T follicular helper cell (primary cell): ENCODE measurements at places on chromosomes 5 and 9.

DNA sequence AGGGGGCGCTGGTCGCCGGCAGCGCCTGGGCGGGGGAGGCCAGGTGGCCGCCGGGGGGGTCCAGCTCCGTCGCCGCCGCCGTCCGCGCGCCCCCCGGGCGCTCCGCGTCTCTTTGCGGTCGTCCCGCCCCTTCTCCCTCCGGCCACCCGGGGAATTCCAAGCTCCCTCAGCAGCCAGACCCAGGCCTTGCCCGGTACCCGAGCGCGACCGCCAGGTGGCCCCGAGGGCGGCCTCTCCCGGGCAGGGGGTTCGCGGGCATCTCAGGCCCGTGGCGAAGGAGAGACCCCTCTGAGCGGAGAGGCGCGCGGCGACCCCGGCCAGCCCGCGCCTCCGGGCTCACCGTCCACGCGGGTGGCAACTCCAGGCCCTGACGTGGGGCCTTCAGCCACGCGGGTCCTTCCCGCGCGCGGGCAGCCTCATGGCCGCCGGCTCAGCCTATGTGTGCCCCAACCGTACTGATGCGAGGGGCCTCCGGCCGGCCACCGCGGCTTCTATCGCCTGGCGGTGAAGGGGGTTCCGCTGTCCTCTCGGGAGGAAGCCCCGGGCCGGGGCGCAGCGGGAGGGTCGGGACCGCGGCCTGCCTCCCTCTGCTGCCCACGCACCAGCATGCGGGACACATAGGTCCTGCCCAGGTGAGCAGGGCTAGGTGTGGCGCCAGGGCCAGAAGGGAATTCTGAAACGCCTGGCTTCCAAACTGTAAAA, 529 bp upstream of the NRARP start:
- DNase-seq = no peak

DNA sequence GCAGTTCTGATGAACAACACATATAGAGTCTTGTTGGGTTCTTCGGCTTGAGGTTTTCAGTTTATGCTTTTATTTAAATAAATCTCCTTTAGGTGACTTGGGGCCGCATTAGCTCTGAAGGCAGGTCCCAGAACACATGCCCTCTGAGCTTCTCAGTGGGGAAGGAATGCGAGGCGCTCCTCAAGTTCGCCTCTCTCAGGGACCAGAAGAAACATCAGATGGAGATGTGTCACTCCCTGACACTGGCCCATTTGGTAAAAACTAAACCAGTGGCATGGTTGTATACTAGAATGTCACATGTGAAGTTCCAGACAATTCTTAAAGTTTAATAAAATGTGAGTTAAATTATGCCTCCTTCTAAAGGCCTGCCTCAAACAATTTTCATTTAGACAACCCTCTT, 1.9 kb downstream of the MACROH2A1 start:
- no peak for DNase-seq

- DNase-seq = no peak
Observed at GRCh38 chr9:4738866-4739586, 2.0 kb downstream of the AK3 start.

DNA sequence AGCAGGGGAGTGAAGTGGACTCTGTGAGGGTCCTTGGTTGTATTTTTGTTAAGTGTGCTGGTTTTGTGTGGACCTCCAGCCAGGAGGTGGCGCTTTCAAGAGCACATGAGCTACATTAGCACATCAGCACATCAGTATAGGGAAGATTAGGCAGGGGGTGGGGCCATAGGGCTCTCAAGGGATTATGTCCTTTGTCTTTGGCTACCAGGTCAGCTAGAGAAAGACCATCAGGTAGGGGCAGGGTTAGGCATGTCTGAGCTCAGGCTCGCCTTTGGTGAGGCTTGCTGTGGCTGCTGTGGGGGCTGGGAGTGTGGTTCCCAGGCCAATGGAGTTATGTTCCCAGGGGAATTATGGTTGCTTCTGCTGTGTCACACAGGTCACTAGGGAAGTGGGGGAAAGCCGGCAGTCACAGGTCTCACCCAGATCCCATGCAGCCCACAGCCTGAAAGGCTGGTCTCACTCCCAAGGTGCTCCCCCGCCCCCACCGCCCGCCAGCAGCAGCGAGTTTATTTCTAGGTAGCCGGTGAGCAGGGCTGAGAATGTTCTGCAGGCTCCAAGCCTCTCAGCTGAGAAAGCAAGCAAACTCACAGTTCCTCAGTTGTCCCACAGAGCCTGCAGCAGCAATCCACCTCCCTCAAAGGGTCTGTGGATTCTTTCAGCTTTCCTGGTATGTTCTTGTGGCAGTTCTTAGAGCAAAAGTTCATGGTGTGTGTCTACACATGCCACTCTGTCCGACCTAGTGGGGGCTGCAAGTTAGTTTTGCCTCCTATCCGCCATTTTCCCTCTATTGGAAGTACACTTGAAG, 13.7 kb downstream of the OR1J1 start:
- no peak for DNase-seq

GRCh38 chr9:117290856-117291622, 123.8 kb downstream of the ASTN2 start:
- DNase-seq = no peak

GRCh38 chr9:3820643-3821042, 294.8 kb upstream of the RFX3 start:
- DNase-seq = no peak

GRCh38 chr5:131745703-131746102, 51.1 kb downstream of the FNIP1 start:
- DNase-seq = no peak

GRCh38 chr5:122816756-122817155, 28.7 kb upstream of the SNX24 start:
- DNase-seq = no peak

DNA sequence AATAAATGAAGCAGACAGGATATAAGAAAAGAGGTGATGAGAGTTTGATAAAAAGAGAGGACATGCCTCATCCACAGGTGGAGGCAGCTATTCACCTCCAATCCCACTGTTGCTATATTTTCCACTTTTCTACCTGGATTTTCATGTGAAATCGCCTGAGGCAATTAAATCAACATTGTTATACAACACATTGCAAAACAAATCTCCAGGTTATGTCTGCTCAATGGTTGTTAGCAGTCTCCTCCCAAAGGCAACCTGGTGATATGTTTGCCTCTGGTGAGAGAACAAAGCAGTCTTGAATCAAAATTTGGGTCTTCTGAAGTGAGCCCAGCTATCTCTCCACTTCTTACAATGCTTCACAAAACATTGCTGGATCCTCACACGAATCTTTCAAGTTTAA, 30.0 kb downstream of the NREP start:
- DNase-seq = no peak

- no peak for DNase-seq
Observed at GRCh38 chr5:113293975-113294310, 140.8 kb downstream of the TSSK1B start.

- DNase-seq = no peak
Observed at GRCh38 chr5:161358446-161358845, 188.1 kb downstream of the GABRB2 start.

- DNase-seq = no peak
Observed at GRCh38 chr5:154086641-154087040, 47.9 kb downstream of the MFAP3 start.

DNA sequence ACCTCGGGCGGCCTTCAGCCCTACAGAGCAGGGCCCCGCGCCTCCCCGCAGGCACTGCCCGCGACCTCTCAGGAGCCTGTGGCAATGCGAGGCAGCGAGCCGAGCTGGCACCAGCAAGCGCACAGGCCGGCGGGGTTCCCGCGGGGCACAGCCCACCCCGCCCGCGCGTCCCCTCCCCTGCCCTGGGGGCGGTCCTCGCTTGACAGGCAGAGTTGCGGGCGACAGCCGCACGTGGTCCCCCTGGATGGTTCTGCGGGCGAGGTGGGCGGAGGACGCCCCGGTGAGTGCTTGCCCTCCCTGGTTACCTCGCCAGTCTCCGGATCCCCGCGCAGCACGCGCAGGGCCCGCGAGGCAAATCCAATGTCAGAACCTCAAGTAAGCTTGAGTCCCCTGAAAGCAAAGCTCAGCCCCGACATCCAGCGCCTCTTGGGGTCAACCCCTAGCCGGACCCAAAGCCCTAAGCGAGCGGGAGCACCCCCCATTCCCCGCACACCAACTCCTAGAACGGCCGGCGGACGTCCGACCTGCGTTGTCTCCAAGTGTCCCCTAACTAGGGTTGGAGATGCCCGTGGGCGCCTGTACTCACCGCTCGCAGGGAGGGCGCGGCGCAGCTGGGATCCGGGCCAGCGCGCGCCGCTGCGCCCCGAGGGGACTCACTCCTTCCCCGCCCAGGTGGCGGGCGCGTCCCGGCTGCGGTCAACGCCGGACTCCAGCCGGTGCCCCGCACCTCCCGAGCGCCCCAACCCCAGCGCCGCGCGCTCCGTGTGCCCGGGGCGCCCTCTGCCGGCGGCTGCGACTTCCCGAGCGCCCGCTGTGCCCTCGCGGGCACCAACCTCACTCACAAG, at the start of gene DRD1:
TSS of gene DRD1 (minus strand) at position 123 of the 845 bp plus-strand sequence. CDS start 1,083 bp downstream, outside the sequence.
- peak; percentile 10 for DNase-seq

DNA sequence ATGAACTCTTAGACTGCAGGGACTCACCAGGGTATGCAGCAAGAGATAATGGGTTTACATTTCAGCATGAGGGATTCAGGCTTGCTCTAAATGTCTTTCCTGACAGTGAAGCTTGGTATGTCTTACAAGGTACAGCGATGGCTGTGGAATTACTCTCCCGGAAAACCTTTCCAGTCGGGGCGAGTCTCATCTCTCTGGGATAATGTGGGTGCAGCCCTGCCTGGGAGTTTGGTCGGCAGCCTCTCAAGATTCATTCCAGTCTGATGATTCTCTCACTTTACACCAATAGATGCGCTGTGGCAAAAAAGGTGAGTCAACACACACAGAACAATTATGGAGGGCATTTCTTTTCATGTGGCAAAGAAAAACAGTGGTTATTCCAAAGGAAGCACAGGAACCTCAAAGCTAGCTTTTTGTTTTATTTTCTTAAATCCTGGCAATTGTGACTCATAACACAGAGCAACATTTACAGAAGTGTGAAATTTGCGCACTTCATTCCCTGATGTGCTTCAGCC, 190.3 kb downstream of the DCP2 start:
- no peak for DNase-seq

DNA sequence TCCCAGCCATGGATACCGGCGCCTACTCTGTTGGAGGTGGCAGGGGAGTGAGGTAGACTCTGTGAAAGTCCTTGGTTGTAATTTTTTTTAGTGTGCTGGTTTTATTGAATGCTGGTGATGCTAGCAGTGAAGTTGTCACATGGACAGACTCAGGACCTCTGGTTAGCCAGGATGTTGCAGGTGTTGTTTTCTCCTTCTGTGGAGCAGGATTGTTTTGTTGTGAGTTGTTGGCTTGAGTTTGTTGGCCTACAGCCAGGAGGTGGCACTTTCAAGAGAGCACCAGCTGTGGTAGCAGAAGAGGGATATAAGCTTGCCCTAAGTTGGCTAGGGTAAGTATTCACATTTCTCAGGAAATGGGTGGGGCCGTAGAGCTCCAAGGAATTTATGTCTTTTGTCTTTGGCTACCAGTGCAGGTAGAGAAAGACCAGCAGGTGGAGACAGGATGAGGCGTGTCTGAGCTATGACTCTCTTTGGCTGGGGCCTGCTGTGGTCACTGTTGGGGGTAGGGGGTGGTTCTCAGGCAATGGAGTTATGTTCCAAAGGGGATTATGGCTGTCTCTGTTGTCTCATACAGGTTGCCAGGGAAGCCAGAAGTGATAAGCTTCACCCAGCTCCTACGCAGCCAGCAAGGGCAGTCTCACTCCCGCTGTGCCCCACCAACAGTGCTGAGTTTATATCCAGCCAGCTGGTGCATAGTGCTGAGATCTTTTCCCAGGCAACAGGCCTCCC, 248.7 kb downstream of the TAF11L14 start:
- DNase-seq = no peak

DNA sequence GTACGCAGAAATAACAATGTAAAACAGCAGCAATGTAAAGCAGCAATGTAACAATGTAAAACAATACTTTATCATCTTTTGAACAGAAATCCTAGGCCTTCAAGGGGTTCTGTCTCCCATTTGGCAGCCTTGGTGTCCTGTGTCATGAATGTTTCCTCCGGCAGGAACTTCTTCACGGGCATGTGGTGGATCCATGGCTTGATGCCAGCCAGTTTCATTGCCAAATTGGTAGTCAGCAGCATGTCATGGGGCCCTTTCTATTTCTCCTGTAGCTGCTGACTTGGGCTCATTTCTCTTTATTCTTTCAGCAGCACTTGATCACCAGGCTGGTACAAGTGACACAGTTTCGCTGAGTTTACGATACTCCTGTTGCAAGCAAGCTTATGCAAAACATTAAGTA, 275.3 kb downstream of the HTR1A start:
- DNase-seq = no peak

DNA sequence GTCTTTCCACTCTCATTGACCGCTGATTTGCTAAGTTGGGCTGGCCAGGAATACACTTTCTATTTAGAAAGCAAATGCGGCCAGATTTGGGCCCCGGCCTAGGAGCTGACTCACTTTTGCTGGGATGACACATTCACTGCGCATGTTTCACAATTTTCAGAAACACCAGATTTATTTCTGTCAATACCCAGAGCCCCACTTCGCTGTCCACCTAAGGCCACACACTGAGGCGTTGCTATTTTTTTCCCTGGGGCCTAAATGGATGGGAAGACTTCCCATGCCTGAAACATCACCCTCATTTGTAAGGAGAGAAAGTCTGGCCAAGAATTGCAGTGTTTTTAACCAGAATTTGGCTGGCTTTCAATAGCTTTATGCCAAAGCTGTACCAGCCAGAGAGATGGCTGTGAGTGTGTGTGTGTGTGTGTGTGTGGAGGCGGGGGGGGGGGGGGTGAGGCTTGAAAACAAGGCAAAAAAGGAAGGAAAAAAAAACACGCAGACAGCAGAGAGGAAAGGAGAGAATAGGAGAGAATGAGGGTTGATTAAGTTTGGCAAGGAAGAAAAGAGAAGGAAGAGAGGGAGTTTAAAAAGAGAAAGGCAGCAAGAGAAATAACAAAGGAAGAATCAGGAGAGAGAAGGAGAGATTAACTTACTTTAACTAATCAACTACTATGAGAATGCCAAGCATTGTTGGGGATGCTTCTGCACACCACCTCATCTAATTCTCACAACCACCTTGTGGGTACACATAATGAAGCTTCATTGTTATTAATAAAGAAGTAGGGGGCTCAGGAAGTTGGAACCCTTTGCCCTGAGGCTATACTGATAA, 261.4 kb upstream of the KLF4 start:
- no peak for DNase-seq

DNA sequence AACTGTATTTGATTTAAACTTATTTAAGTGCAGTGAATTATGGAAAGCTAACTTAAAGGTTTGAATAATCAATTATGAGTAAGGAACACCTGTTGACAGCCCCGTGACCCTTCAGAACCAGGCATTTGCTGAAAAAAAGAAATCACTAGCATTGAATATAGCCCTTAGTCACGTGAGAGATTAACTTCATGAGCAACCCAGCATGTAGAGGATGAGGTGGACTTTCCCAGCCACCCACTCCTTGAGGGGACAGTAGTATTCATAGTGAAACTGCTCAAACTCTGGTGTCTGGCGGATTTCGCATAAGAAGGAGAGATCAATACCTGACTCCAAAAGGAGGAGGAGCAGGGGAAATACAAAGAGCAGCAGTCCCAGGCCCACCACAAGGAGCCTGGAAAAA, 184.8 kb upstream of the RASEF start:
- no peak for DNase-seq

DNA sequence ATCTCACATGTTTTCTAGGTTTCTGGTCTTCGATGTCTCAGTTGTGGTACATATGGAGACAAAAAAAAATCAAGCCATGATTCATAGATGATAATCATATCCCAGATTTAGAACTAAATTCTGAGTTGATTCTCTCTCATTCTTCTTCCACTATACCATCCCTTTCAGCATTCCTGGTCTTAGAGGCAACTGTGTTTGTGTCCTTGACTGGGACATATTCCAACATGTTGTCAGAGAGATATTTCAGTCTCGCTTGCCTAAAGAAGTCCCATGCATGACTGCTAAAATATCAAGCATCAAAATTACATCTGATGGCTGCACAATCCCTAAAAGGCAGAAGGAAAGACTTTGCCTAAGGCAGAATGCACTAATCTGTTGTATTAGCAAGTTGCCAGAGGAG, 236.6 kb downstream of the PSAT1 start:
- DNase-seq = no peak
